ENCODE measurements at places on chromosomes 6 and 20. TPM values are rescaled to one million over a fixed set of nuclear protein-coding genes. Genes with fewer than 3 reads are reported as not detected.

GRCh38 chr20:37688093-37688492 is 5.7 kb upstream of the CTNNBL1 start:
- no peak overlapping the region for H3K27ac ChIP-seq
- H3K27me3 ChIP-seq: no peaks in the 10 kb centered on the region
- no peak overlapping the region for H3K4me3 ChIP-seq
- DNase-seq: no peak

- peak; percentile 72 for DNase-seq
- no peaks in the 10 kb centered on the region for H3K36me3 ChIP-seq
- H3K4me1 ChIP-seq: no peaks in the 10 kb centered on the region
- H3K27ac ChIP-seq: no peak overlapping the region
Observed at GRCh38 chr6:63527658-63528514, 44.4 kb upstream of the LOC128125822 start.

Gene FAM217B
- 19.7 TPM for total RNA-seq

DNA sequence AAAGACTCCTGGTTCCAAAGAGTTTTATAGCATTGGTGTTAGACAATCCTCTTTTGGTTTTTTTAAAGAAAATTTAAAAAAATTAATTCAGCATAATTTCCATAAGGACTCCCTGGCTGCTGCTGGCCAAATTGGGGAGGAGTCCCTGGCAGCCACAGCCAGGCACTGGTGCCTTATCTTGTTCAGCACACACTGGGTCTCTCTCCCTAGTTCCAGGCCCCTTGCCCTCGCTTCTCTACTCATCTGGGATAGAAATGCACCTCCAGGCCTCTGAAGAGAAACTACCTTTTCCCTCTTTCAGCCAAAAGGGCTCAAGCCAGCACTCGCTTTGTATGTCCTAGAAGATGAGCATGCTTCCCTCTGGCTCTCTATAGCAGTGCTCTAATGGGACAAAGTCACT is 13.4 kb upstream of the MAPK13 start:
- no peaks in the 10 kb centered on the region for H3K27me3 ChIP-seq
- DNase-seq: peak; percentile 48
- no peaks in the 10 kb centered on the region for H3K4me1 ChIP-seq
- H3K4me3 ChIP-seq: no peak overlapping the region

GRCh38 chr6:34587851-34588250 is 31.7 kb upstream of the SPDEF start:
- DNase-seq: peak; percentile 20
- peaks cover 4% of the 10 kb centered on the region for H3K4me1 ChIP-seq
- H3K36me3 ChIP-seq: peaks cover 36% of the 10 kb centered on the region
- H3K27me3 ChIP-seq: no peaks in the 10 kb centered on the region

DNA sequence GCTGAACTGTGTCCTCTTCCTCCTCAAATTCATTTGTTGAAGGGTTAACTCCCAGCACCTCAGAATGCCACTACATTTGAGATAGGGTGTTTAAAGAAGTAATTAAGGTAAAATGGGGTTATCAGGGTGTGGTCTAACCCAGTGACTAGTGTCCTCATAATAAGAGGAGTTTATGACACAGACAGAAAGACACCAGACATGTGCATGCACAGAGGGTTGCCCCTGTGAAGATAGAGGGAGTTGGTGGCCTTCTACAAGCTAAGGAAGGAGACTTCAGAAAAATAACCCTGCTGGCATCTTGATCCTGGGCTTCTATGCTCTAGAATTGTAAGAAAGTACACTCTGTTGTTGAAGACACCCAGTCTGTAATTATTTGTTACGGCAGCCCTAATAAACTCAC is 24.9 kb upstream of the EDN1 start:
- H3K4me1 ChIP-seq: no peaks in the 10 kb centered on the region
- H3K36me3 ChIP-seq: no peaks in the 10 kb centered on the region
- H3K4me3 ChIP-seq: no peak overlapping the region
- no peak for DNase-seq
- H3K27me3 ChIP-seq: no peaks in the 10 kb centered on the region

- no peaks in the 10 kb centered on the region for H3K36me3 ChIP-seq
- H3K4me1 ChIP-seq: no peaks in the 10 kb centered on the region
- H3K4me3 ChIP-seq: no peak overlapping the region
- DNase-seq: no peak
- H3K27ac ChIP-seq: no peak overlapping the region
- H3K27me3 ChIP-seq: no peaks in the 10 kb centered on the region
Observed at GRCh38 chr20:23937303-23938117, 51.1 kb downstream of the GGTLC1 start.

GRCh38 chr6:12943549-12943948 is 227.0 kb downstream of the PHACTR1 start:
- no peaks in the 10 kb centered on the region for H3K36me3 ChIP-seq
- no peaks in the 10 kb centered on the region for H3K27me3 ChIP-seq
- H3K4me1 ChIP-seq: no peaks in the 10 kb centered on the region
- DNase-seq: no peak
- no peak overlapping the region for H3K4me3 ChIP-seq

GRCh38 chr6:147166360-147166944 is 37.8 kb upstream of the STXBP5 start:
- H3K27me3 ChIP-seq: no peaks in the 10 kb centered on the region
- H3K4me3 ChIP-seq: no peak overlapping the region
- H3K27ac ChIP-seq: no peak overlapping the region

GRCh38 chr6:77474286-77474956 is 11.1 kb upstream of the HTR1B start:
- no peaks in the 10 kb centered on the region for H3K4me1 ChIP-seq
- no peak overlapping the region for H3K27ac ChIP-seq
- no peaks in the 10 kb centered on the region for H3K27me3 ChIP-seq
- DNase-seq: no peak
- no peaks in the 10 kb centered on the region for H3K36me3 ChIP-seq

- no peak overlapping the region for H3K27ac ChIP-seq
- no peak for DNase-seq
- no peaks in the 10 kb centered on the region for H3K27me3 ChIP-seq
Observed at GRCh38 chr6:75318900-75319299, 34.3 kb upstream of the TMEM30A start.

DNA sequence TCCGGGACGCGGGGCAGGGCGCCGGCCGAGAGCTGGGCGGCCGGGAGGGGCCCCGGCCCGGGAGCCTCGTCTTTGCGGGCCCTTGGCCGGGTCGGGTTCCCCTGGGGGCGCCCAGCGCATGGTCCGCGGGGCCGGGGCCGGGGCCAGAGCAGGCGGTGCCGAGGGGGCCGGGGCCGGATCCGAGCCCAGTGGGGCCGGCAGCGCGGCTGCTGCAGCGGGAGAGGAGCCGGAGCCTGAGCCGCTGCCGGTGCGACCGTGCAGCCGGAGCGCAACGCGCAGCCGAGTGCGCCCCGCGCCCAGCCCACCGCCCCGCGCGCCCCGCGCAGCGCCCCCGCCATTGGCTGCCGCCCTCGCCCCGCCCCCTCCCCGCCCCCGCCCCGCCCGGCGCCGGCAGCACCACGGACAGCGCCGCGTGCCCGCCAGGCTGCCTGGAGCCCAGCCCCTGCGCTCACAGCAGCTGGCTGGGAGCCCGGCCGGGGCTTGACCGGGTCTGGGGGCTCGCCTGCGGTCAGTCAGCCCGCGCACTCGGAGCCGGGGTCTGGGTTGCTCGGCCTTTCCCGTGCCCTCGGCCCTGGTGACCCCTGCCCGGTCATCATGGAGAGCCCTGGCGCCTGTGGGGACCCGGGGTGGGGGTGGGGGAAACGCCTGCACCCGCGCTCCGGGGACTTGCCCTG is at the start of gene HRH3:
HRH3 (minus strand) TSS at position 287 of the 674 bp plus-strand sequence. CDS start 308 bp downstream, outside the sequence.
- DNase-seq: no peak
- H3K27me3 ChIP-seq: peaks cover 55% of the 10 kb centered on the region
- no peak within 1 kb of the TSS for H3K27ac ChIP-seq
- peaks cover 17% of the 10 kb centered on the region for H3K4me1 ChIP-seq

Gene TP53TG5
- total RNA-seq: not detected

GRCh38 chr6:72916298-72916697 is 294.4 kb downstream of the KCNQ5 start:
- H3K36me3 ChIP-seq: no peaks in the 10 kb centered on the region
- H3K27ac ChIP-seq: no peak overlapping the region
- DNase-seq: no peak
- H3K4me3 ChIP-seq: no peak overlapping the region

DNA sequence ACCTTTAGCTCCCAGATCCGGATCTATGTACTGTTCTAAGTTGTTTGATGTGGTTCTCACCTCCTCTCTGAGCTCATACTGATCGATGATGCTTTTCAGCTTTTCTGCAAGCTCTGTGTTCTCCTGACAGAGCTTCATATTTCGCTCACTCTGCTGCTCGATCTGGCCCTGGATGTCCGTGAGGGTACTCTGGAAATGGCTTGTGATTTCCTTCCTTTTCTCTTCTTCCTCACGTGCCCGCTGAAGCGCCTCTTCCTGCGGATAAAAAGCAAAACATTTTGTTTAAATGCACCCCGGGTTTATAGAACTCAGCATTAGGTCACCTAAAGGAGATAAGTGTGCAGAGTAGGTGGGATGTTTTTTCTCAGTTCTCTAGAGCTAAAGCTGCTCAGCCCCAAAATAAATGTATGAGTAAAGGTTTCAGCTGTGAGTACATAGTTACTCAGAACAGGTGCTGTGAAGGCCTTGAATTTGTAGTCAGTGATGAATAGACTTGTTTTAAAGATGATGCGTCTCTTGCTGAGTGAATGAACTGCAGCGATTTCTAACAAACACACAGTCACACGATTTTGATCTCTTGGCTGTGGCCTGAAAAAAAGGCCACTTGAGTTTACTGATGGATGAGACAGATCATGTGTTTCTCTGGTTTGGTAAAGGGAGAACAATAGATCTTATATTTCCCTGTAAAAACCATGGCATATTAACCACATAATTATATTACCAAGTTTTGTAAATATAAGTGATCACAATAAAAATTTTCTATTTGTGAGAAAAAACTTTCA is 29.1 kb downstream of the TXLNB start:
- no peak overlapping the region for H3K27ac ChIP-seq
- no peaks in the 10 kb centered on the region for H3K36me3 ChIP-seq
- no peaks in the 10 kb centered on the region for H3K4me1 ChIP-seq
- no peaks in the 10 kb centered on the region for H3K27me3 ChIP-seq
- no peak for DNase-seq

GRCh38 chr20:56359212-56360132 is 698 bp downstream of the FAM210B start:
- peak; percentile 78 for DNase-seq
- H3K4me1 ChIP-seq: peaks cover 34% of the 10 kb centered on the region
- H3K27ac ChIP-seq: peak overlapping the region; percentile 89
- peak overlapping the region; percentile 92 for H3K4me3 ChIP-seq
- H3K27me3 ChIP-seq: no peaks in the 10 kb centered on the region
- H3K36me3 ChIP-seq: no peaks in the 10 kb centered on the region

DNA sequence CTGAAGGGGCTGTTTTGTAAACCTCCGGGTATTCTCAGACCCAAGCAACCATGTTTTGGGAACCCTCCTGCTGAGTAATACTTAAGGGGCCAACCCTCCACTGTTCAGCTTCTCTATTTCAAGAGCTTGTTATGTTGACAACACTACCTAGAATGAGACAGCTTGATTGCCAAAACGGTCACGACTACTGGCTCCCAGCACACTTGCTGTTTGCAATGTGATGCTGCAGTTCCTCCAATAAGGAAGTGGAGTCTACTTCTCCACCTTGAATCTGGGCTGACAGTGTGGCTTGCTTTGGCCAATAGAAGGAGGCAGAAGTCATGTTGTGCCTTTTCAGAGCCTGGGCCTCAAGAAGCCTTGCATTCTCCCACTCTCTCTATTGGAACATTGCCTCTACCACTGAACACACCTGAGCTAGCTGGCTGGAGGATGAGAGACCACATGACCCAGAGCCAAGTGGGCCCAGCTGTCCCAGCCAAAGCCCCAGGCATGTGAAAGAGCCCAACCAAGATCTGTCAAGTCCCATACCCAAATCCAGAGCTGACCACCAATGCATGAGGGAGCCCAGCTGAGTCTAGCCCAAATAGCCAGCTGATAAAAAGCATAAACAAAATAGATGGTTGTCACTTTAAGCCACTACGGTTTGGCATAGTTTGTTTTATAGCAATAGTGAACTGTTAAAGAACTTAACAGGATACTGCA is 108.0 kb downstream of the PRND start:
- no peaks in the 10 kb centered on the region for H3K36me3 ChIP-seq
- peak; percentile 56 for DNase-seq
- H3K27me3 ChIP-seq: no peaks in the 10 kb centered on the region
- H3K4me3 ChIP-seq: no peak overlapping the region

DNA sequence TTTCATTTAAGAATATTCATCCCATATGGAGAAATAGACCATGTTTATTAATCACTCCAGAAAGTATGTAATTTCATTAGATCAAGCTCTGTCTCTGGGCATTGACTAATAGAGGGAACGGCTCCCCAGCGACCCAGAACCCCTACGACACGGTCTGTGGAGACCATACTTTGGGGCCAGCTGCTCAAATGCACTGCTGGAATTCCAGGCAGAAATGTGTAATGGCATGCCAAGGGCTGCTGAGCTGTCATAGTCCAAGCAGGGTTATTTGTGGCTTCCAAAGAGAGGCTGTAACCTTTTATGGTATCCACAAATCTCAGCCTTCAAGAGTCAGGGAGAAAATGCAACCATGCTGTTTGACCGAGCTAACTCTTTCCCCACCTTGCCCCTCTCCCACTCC is 755.8 kb downstream of the DHX35 start:
- no peak overlapping the region for H3K4me3 ChIP-seq
- H3K27ac ChIP-seq: no peak overlapping the region
- no peak for DNase-seq

DNA sequence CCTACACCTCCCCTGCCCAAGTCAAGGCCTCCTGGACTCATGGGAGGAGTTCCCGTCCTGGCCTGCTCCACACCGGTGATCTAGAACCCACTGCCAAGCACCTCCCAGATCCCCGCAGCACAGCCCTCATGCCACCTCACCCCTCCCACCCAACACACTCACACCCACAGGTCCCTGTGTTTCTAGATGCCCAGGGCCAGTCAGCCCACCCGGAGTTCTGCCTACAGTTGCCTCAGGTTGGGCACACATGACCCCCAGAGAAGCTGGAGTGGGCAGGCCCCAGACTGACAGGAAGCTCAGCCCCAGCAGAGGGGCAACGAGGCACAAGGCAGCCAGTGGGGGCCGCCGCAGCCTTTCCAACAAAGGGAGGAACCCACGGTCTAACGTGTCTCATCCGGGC is 29.6 kb downstream of the RRBP1 start:
- H3K4me3 ChIP-seq: no peak overlapping the region
- no peaks in the 10 kb centered on the region for H3K36me3 ChIP-seq
- H3K27me3 ChIP-seq: no peaks in the 10 kb centered on the region
- H3K27ac ChIP-seq: peak overlapping the region; percentile 10

Gene DLK2
- total RNA-seq: not detected

- no peak overlapping the region for H3K4me3 ChIP-seq
- no peak overlapping the region for H3K27ac ChIP-seq
- H3K36me3 ChIP-seq: no peaks in the 10 kb centered on the region
- no peaks in the 10 kb centered on the region for H3K4me1 ChIP-seq
- H3K27me3 ChIP-seq: no peaks in the 10 kb centered on the region
Observed at GRCh38 chr6:21438986-21439352, 154.6 kb upstream of the SOX4 start.
